ENCODE measurements at places on chromosomes 3 and 15.

GRCh38 chr15:48967336-48967735 lies 3.6 kb upstream of the SHC4 start:
- no peak for DNase-seq

DNA sequence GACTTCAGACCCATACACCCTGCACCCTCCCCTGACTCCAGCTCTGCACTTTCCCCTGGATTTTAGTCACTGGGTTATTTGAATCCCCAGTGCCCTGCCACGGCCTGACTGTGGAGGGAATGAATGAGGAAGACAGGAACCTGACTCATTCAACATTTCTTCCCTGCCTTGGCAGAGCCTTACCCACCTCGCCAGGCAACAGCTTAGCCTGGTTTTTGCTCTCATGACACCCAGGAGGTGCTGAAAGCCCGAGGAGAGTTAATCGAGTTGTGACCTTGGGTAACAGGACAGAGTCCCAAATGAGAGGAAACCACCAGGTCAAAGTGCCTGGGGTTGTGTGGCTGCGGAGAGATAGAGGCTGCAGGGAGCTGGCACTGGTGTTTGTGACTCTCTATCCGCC lies 128.3 kb downstream of the SMAD6 start:
- DNase-seq: no peak

GRCh38 chr3:134666052-134666451 lies 15.2 kb upstream of the KY start:
- DNase-seq: no peak

GRCh38 chr3:12627370-12627769 lies 36.5 kb downstream of the RAF1 start:
- no peak for DNase-seq

DNA sequence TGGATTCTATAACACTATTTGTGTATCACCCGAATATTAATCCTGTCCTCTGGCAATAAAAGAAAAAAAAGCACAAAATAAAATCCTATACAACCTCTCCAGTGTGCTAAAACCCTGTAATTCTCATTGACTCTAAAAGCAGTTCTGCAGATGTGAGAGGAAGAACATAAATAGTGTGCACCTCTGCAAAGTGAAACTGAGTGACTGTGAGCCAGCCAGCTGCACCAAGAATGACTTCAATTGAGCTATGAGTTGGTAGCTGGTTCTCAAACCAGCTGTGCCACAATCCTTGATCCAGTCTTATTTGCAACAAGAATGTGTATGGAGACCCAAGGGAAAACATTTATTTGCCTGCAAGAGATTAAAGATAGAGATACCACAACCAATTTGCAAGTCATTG lies 31.2 kb upstream of the COL8A1 start:
- no peak for DNase-seq

DNA sequence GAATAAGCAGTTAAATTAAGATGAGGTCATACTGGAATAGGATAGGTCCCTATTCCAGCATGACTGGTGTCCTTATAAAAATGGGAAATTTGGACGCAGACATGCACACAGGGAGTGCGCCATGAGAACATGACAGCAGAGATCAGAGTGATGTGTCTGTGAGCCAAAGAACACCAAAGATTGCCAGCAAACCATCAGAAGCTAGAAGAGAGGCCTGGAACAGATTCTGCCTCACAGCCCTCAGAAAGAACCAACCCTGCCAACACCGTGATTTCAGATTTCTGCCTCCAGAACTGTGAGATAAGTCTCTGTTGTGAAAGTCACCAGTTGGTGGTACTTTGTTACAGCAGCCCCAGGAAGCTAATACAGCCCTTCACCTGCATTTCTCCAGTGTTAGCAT lies 34.7 kb downstream of the EPHB1 start:
- DNase-seq: no peak

DNA sequence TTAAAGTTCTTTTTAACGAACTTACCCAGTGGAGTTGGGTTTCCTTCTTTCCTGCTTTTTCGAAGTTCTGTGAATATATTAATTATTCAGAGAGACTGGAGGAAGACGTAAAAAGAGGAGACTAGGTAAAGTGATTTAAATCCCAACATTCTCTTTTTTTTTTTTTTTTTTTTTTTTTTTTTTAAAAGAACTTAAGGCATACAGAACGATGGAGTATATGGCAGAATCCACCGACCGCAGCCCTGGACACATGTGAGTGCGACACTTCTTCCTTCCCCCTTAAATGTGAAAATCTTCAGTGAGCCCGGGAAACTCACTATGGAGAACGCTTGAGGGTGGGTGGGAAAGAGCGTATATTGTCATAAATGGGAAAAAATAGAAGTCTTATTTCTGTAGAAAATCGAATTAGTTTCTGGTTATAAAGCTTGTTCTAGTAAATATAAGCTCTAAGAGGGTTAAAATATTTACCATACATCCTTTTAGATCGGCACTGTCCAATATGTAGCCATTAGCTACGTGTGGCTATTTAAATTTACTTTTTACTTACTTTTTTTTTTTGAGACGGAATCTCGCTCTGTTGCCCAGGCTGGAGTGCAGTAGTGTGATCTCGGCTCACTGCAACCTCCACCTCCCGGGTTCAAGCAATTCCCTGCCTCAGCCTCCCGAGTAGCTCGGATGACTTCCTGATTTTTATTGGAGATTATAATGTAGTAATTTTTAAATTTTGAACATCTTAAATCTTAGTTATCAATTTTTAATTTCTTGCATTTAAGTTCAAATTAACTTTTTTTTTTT lies 892 bp downstream of the NMD3 start:
- DNase-seq: peak; percentile 29

DNA sequence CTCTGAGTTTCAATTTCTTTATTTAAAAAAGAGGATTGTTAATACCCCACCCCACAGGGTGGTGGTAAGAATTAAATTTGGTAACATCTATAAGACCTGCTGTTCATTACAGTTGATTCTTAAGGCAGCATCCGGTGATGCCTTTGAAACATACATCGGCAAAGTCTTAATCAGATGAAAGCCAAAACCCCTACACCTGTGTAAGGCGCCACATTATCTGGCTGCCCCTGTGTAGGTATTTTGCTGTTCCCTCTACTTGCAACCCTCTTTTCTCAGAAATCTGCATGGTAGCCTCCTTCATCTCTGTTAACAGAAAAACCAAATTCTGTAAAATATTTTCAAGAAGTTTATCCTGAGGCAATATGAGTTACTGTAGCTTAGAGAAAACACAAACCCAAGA lies 90.0 kb downstream of the ST6GAL1 start:
- DNase-seq: no peak

DNA sequence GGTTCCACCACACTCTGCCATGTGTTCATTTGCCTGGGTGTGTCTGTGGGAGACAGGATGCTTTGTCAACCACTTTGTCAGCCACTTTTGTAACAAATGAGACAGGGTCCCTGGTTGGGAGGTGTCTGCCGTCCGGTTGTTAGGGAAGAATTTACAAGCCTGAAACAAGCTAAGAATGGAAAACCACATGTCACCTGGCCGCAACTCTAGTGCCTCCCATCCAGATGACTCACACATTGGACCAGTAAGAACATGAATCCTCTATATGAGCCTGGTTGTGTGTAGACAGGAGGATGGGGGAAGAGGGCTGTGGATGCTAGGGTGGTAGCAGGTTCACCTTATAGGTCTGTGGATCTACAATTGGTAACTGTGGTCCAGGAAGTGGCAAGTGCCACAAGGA lies 335.3 kb downstream of the CLSTN2 start:
- DNase-seq: no peak

GRCh38 chr3:141465221-141465620 lies 21.6 kb upstream of the RASA2 start:
- no peak for DNase-seq

- no peak for DNase-seq
These were observed 457.8 kb upstream of the ZNF717 start for GRCh38 chr3:76242886-76243753.

DNA sequence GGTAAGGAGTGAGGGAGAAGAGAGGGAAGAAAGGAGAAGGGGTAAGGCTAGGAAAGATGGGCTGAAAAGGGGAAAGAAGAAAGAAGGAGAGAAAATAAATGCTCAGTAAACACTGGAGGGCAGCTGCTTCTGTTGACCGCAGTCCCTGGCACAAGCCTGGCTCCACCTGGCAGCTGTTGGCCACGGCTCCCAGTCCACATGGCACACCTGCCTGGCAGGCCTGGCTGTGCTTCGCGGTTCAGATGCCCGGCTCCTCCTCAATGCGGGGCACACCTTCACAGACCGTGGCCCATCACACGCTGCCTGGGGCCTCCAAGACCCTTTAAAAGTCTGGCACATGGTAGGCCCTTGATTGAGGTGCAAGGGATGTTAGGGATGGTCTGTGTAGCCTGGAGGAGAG lies 516.8 kb upstream of the PROK2 start:
- no peak for DNase-seq

GRCh38 chr3:187669675-187670504 lies at the start of gene SST:
Gene SST (minus strand): TSS chr3:187670394. CDS start chr3:187670291, 103 bp downstream.
- no peak for DNase-seq

GRCh38 chr3:154304116-154304786 lies 20.0 kb downstream of the DHX36 start:
- no peak for DNase-seq
